MCF 10A (cell line): ENCODE measurements at places on chromosomes 7 and 10. TPM values are rescaled to one million over a fixed set of nuclear protein-coding genes. Genes with fewer than 3 reads are reported as not detected.

The CXCL12 gene
- total RNA-seq, result not detected in 2 replicates

The CALML5 gene
- total RNA-seq, result not detected in 2 replicates

The TMEM176B gene
- 0.42 TPM in 1 of 2 replicates, not detected in the other for total RNA-seq

The EGR2 gene
- 0.25 and 1.0 TPM in 2 replicates for total RNA-seq

DNA sequence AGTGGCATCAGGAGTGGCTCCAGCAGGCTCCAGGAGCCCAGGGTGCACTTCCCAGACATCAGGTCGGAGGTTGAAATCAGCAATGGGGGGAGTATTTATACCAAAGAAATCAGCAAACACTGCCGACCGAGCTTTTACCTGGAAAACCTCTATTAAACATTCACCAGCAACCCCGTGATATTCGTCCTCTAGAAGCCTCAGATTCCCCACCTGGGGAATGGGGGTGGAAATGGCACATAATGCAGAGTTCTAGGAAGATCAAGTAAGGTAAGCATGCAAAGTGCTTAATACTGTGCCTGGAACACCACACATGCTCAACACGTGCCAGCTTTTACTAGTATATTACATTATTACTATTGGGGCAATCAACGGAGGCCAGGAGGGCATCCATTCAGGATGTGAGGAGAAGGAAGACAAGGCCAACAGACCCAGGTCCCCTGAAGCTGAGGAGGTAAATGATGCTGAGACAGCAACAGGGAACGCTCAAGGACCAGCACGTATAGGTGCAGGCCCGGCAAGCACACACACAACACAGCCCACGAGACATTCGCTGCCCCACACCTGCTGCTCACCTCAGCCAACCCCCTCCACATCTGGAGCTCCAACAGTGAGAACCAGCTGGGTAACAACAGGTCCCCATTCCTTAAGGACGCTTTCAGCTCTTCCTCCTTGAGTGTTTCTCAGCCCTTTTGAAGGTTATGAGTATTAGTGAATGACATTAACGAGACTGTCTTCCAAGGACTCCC is 125.5 kb downstream of the TNS3 start:
- H3K27me3 ChIP-seq, result no peaks in the 10 kb centered on the region
- no peak for DNase-seq
- H3K36me3 ChIP-seq, result no peaks in the 10 kb centered on the region
- H3K4me3 ChIP-seq, result no peak overlapping the region
- peaks cover 48% of the 10 kb centered on the region for H3K4me1 ChIP-seq

GRCh38 chr10:27783660-27784059 is 38.0 kb upstream of the MKX start:
- no peaks in the 10 kb centered on the region for H3K27me3 ChIP-seq
- H3K36me3 ChIP-seq, result no peaks in the 10 kb centered on the region
- H3K4me1 ChIP-seq, result no peaks in the 10 kb centered on the region
- DNase-seq, result peak; percentile 64
- H3K4me3 ChIP-seq, result no peak overlapping the region
- no peak overlapping the region for H3K27ac ChIP-seq

GRCh38 chr7:47570649-47571050 is 11.3 kb downstream of the TNS3 start:
- no peaks in the 10 kb centered on the region for H3K27me3 ChIP-seq
- DNase-seq, result no peak
- H3K4me1 ChIP-seq, result peaks cover 43% of the 10 kb centered on the region
- H3K4me3 ChIP-seq, result peak overlapping the region; percentile 55
- H3K27ac ChIP-seq, result peak overlapping the region; percentile 85
